ENCODE measurements at places on chromosomes 11 and 22. TPM values are rescaled to one million over a fixed set of nuclear protein-coding genes. Genes with fewer than 3 reads are reported as not detected.

- DNase-seq, result no peak
Observed at GRCh38 chr11:18699269-18699596, 654 bp downstream of the TMEM86A start.

DNA sequence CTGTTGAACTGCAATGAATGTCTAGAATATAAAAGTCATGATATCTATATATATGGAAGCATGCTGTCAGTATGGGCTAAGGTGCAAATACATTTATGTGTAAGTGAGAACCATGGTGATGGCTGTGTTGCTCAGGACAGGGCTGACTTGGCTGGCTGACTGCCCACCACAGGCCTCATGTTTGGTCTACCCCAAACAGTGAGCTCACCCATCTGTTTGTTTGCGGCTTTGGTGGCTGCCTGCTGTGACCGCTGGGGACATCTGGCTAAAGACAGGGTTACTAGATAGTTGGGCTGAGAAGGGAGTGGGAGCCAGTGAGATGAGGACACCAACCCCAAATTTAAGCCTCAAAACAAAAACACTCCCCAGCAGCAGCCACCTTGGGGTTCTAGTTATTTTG, 6.3 kb downstream of the CD44 start:
- DNase-seq, result no peak

DNA sequence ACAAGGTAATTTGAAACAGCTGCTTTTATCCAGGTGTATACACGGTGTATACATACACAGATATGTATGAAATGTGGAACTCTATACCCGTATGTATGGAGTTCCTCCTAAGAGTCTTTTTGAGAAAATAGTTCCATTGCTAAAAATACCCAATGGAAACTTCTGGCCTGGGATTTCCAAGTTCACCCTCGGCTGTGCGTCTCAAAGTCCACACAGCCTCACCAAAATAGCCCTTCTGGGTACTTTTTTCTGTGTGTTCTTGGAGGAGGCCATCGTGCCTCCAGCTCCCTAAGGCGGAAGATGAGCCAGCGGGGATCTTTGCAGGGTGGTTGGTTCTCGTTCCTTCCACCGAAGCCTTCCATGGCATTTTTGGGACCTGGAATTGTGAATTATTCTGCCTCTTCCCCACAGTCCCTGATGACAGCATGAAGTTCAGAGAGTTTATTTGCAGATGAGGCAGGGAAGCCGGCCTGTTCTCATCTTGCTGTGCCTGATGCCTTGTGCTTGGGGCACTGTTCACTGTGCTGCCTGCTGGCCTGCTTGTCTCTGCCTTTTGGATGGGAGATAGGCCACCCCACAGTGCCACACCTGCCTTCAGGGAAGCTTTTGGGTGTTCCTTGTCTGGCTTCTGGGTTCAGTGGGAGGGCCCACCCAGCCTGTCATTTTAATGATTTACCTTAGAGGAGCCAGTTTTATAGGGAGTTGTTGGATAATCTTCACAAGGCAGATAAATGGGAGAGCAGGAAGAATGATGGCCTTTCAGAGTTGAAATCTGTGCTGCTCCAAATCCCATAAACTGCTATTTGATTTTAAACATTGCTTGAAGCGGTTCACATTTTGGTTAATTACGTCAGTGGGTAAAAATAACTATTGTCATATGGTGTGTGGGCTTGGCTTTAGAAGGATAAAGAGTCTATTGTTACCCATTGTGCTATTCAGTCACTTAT, 112.7 kb upstream of the OR4B1 start:
- DNase-seq, result no peak

DNA sequence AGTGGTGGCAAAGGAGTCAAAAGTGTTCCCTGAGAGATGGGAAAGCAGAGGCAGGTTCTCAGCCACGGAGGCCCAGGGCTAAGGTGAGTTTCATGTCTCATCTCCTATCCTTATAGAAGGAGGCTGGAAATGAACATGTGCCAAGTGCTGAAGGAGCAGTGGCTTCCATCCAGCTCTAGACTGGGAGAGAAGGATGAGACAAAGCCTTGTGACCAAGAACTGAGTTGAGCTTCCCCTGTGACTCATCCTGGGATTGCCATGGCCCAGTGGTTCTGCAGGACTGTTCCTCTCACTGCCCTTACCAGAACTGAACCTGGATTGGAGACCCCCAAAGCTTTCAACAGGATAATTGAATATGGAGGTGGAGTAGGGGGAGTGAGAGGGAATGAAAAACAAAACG, 16.7 kb upstream of the OR9Q1 start:
- no peak for DNase-seq

GRCh38 chr11:94011478-94011877, 9.7 kb upstream of the HEPHL1 start:
- no peak for DNase-seq

DNA sequence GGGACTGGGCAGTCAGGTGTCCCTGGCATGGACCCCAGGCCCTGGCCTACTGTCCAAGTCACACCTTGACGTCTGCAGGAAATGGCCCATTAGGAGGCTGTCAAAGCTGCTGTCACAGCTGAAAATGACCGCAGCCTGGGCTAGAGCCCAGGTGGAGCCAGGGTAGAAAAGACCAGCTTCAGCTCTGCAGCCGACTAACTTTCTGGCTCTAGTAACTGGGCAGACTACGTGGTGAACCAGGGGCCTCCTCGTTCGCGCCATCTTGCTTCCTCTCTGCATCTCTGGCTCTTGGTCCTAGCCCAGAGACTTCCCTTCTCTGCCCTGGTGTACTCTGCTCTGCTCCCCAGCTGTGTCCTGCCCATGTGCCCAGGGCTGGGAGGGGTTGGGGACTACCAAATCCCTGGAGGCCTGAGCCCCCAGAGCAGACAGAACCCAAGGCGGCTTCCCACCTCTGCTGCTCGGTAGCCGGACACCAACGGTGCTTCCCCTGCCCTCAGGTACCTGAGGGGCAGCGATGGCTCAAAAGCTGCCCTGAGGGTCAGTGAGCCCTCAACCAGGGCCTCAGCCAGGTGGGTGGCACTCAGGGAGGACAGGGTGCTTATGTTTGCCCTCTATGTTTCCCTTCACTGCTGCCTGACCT, 19.7 kb downstream of the SART1 start:
- no peak for DNase-seq

DNA sequence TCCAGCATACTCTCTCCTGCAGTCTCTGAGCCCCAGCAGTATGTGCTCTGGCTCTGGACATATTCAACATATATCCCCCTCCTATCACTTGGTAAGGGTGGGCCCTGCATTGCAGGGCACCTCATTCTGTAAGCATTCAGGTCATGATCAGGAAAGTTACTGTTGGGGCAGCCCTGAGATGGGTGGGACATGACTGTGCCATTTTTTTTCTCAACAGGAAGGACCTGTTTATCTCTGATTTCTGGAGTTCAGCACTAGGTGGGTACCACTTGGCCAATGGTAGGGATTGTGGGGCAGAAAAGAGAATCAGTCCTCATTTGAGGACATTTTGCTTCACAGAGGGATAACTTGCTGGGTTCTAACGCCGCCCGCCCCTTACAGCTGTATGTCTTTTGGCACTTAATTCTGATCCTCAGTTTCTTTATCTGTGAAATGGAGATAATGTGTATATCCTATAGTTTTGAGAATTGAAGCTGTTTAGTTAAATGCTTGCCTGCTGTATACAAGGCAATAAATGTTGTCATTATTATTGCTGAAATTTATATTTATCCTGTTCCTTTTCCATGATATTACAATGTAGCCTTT, 2.2 kb downstream of the SRRD start:
- DNase-seq, result no peak

The OR8D4 gene
- total RNA-seq, result not detected

DNA sequence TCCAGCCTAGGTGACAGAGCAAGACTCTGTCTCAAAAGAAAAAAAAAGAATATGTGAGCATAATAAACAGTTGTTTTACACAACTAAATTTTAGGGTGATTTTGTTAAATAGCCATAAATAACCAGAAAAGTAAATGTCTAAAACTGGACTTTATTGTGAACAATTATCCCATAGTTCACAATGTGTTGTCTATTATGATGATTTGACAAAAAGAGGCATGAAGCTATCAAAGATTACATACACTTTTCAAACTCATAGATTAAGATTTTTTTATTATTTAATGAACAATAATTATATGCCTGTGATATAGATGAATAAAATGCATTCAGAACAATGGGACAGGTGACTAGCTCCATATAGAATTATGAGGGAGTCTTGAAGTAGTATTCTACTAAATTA, 27.0 kb upstream of the MTMR2 start:
- DNase-seq, result no peak

DNA sequence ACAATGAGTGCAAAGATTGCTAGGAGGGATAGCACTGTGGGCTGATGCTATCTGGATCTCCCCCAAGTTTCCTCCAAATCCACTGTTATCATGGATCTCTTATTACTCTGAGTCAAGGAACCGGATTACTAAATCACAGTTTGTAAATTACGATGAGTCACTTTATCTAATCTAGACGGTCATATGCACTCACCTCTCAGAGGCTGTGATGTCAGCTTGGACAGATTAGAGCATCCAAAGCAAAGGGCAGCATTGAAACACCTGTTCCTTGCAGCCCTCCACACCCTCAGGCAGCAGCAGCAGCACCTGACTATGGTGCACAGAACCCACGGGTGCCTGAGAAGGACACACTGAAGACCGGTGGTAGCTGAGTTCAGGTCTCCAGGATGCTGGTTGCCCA, 14.0 kb upstream of the POU2AF1 start:
- no peak for DNase-seq

GRCh38 chr22:50269970-50270665, at the start of gene MAPK11:
TSS of gene MAPK11 (minus strand) at chr22:50270380. CDS start at chr22:50270292, 88 bp downstream.
- peak; percentile 82 for DNase-seq

GRCh38 chr11:116257092-116257491, 515.7 kb downstream of the BUD13 start:
- no peak for DNase-seq

DNA sequence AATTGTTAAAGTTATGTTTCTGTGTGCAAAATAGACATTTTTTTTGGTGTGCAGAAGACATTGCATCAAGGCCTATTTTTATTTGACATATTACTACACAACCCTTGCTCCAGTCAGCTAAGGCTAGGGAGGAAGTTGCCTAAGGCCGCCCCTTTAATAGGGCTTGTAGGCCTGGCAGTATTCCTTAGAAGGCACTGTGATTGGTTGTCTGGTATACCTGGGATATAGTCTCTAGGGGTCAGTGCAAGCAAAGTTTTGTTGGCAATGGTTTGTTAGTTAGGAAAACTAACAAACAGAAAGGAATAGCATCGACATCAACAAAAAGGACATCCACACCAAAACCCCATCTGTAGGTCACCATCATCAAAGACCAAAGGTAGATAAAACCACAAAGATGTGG, 16.9 kb downstream of the CCDC15 start:
- no peak for DNase-seq

DNA sequence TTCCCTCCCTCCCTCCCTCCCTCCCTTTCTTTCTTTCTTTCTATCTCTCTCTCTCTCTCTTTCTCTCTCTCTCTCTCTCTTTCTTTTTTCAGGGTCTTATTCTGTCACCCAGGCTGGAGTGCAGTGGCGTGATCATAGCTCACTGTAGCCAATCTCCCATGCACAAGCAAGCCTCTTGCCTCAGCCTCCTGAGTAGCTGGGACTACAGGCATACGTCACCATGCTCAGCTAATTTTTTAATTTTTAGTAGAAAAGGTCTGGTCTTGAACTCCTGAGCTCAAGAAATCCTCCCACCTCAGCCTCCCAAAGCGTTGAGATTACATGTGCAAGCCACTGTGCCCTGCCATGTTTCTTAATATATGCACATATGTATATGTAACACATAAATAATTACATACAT, 19.0 kb downstream of the TSKU start:
- no peak for DNase-seq

DNA sequence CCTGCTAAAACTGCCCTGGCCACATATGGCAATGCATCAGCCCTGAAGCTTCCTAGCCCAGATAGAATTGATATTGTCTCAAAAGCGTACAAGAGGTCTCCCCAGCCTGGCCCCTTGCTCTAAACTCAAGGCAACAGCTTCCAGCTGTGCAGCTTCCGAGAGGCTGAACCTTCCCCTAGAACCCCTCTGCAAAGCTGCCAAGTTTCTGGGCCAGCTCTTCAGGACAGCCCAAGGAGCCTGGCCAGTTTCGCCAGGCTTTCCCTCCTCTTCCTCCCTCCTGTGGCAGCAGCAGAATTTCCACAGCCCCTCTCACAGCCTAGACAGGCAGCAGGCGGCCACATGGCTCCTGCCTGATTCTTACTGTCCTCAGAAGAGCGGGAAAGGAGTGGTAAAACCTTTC, 34.5 kb downstream of the NUMA1 start:
- no peak for DNase-seq

The FXYD6 gene
- 41.3 TPM for total RNA-seq

GRCh38 chr22:28918550-28919271, 35.3 kb downstream of the ZNRF3 start:
- DNase-seq, result no peak

DNA sequence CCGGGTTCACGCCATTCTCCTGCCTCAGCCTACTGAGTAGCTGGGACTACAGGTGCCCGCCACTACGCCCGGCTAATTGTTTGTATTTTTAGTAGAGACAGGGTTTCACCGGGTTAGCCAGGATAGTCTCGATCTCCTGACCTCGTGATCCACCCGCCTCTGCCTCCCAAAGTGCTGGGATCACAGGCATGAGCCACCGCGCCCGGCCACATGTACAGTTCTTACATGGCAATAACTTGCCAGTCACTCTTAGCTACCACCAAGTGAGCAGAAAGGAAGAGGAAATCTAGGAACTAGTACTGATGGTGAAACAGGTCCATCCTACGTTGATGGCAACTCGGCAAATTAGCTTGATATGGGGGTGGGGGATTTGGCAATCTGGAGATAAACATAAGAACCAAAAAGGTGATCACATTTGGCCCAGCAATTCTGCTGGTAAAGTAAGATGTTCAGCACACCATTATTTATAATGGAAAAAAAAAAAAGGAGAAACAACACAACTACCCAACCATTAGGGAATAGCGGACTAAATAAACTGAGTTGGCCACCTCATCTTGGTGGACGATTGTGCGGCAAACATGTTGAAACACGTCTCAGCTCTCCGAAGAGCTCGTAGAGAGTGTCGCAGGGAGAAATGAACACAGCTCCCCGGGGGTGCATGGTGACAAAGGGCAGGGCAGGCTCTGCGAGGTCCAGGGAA, 5.3 kb downstream of the NLRP6 start:
- no peak for DNase-seq
